Stimulated activated CD8-positive, alpha-beta memory T cell treated with anti-CD3 and anti-CD28 coated beads, Interleukin-12 subunit alpha, Interleukin-12 subunit beta, amount 100 ng/mL, for 4 hours (primary cell): ENCODE measurements at places on chromosomes 1 and 21.
A peak's percentile ranks its signal among the peaks of the same experiment; 100 is the strongest.

DNA sequence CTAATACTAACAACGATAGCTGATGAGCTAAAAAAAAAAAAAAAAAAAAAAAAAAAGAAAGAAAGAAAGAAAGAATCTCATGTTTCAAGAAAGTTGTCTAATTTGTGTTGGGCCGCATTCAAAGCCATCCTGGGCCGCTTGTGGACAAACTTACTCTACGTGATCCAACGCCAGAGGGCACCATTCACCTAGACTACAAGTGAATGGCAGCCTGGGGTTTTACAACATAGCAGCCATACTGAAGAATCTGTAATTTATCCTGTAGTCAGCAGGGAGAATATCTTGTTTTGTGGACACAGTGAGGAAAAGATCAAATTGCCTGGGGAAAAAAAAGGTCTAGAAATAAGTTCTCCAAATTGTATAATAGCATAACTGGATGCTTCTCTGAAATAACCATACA, 47.0 kb downstream of the CYP2J2 start:
- no peak for DNase-seq

- DNase-seq = no peak
These were observed 498 bp downstream of the KRTAP10-2 start for GRCh38 chr21:44550807-44551206.

GRCh38 chr1:184974056-184974836, at the start of gene NIBAN1:
Gene NIBAN1, minus strand, starts transcription at chr1:184974508. Its CDS starts 152 bp downstream, at chr1:184974356.
- DNase-seq = peak; percentile 49

DNA sequence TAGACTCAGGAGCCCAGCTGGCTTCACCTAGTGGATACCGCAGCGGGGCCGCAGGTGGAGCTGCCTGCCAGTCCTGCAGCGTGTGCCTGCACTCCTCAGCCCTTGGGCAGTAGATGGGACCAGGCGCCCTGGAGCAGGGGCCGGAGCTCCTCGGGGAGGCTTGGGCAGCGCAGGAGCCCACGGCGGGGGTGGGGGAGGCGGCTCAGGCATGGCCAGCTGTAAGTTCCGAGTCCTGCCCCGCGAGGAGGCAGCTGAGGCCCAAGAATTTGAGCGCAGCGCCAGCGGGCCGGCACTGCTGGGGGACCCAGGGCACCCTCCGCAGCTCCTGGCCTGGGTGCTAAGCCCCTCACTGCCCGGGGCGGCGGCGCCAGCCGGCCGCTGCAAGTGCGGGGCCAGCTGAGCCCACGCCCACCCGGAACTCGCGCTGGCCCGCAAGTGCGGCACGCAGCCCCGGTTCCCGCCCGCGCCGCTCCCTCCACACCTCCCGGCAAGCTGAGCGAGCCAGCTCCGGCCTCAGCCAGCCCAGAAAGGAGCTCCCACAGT, 30.9 kb downstream of the UTP25 start:
- no peak for DNase-seq
